Nucleus accumbens (tissue), 56 donors: ENCODE measurements at places on chromosomes 3 and 15.
A peak's percentile ranks its signal among the peaks of the same experiment; 100 is the strongest.

- DNase-seq = no peak
These were observed 3.2 kb downstream of the HDAC11 start for GRCh38 chr3:13483286-13483685.

GRCh38 chr3:124149771-124150170 is 157.8 kb upstream of the ROPN1 start:
- no peak for DNase-seq

GRCh38 chr3:32862936-32863487 is 45.2 kb downstream of the TRIM71 start:
- no peak for DNase-seq

- DNase-seq = no peak
These were observed 87.5 kb downstream of the ATP2B2 start for GRCh38 chr3:10417847-10418246.

GRCh38 chr3:45987368-45988291 is 8.0 kb downstream of the FYCO1 start:
- DNase-seq = peak; percentile 12

DNA sequence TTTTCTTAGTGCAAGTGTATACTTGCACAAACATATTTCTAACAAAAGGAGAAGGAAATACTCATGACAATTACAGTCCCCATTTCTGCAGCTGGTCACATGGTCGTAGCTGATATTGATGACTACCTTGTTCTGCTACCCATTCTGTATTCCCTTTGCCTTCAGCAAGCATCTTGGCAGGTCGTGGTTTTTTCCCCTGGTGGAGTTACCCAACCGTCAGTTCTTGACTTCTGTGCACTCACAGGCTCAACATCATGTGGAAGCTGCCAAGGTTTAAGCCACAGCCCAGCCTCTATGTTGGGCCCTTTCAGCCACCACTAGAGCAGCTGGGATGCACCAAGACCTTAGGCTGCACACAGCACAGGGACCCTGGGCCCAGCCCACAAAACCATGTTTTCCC is 56.1 kb downstream of the VGLL3 start:
- no peak for DNase-seq

GRCh38 chr15:76140074-76140464 is 80.3 kb downstream of the TMEM266 start:
- DNase-seq = no peak
